ENCODE measurements at places on chromosomes 11 and 22.

DNA sequence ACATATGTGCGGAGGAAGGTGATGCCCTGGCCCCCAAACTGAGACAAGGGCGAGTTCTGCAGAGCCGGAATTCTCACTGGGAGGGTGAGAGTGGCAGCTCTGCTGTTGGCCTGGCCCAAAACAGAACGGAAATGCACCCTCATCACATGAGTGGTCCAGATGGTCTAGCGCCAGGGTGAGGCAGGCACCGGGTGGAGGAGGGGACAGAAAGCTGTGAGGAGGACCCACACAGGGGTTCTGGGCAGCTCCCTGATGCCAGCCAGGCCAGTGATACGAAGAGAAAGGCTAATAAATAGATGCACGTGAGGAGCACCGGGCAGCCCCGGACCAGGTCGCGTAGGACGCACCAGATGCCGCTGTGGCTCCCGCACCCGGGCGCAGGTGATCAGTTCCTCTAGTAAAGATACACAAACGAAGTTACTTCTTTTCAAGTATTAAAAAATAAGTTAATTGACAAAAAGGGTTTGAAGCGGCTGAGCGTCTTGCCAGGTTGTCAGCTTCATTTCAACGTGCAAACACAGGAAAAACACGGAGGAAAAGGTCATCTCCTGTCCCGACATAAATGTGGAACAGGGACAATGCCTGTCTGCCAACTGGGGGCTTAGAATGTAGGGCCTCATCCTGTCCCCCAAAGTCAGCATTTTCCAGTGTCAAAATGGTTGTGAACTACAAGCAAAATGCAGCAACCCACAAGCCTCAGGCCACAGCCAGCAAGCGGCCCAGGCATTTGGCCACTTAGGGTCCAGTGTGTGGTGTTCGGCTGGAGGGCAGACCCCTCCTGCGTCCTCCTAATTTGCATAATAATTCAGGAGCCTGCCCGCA lies 15.3 kb upstream of the BID start:
- no peak for DNase-seq

DNA sequence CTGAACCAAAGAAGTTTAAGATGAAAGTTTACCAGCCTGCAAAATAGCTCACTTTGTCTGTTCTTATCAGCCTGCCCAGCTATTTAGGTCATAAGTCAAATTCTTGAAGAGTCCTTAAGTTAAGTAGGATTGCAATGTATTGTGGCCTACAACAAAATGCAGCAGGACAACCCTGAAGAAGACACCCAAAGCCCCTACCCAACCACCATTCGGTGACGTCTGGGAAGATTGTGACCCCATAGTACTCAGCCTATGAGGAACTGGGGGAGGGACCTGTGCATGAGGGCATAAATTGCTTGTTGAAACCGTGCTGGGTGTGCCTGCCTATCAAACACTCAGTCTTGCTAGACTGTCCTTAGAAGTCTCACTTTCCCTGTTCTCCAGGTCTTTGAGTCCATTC lies 50.5 kb upstream of the FDX1 start:
- no peak for DNase-seq

- DNase-seq: no peak
Measured at GRCh38 chr11:120344302-120345004, 8.2 kb downstream of the ARHGEF12 start.

DNA sequence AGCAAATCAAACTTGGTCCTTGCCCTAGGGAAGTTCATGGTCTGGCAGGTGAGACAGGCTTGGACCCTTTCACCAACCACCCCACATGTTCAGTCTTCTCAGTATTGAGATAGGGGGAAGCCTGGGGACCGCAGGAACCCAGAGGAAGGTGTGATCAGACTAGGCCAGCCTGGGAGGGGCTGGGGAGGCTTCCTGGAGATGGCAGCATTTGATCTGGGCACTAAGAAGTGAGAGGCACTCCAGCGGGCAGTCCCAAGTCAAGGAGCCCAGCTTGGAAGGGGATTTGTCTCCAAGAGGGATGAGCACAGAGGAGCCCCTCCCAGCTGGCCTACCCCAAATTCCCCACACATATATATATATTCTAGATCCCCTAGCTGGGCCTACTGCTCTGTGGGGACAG lies 5.4 kb downstream of the LRRC32 start:
- no peak for DNase-seq

DNA sequence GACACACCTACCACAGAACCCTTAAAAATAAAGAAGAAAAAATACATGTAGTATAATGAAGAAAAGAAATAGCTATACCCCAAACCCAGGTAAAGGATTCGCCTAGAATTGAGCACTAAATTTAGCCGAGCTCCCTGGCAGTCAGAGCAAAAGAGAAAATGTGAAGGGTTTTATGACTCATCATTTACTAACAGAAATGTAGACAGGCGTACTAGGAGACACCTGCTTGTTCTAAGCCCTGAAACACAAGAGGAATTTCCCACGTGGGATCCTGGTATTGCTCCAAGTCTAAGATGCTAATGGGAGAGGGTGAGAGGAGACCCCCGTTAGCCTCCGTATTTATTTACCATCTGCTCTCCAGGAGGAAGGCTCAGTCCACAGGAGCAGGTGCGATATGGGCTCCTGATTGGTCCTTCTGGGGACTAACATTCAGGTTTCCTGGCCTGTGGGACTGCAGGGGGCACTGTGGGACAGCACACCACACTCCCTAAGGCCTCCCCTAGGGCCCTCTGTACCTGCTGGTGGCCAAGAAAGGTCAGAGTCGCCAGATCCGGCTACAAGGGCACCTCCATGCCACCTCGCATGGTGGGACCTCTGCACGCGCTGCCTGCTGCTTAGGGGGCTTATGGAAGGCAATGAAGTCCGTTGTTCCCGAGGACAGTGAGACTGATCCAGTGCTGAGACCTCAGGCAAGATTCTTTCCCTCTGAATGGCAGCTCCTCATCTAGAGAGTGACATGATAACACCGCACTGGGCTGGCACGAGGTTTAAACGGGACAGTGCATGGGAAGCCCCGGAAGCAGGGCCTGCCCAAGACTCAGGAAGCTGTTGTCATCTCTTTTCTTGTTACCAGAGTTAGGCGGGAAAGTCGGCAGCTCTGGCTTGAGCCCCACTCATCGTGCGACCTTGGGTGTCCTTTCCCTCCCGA lies 25.8 kb downstream of the KCNC1 start:
- DNase-seq: no peak
